ENCODE measurements at places on chromosomes 4 and X. TPM values are rescaled to one million over a fixed set of nuclear protein-coding genes. Genes with fewer than 3 reads are reported as not detected.

NPY2R gene
- total RNA-seq: 0.23 TPM

ARHGAP24 gene
- total RNA-seq: 3.1 TPM

VEGFD gene
- total RNA-seq: not detected

APLN gene
- total RNA-seq: 1.1 TPM

FAAH2 gene
- not detected for total RNA-seq

DNA sequence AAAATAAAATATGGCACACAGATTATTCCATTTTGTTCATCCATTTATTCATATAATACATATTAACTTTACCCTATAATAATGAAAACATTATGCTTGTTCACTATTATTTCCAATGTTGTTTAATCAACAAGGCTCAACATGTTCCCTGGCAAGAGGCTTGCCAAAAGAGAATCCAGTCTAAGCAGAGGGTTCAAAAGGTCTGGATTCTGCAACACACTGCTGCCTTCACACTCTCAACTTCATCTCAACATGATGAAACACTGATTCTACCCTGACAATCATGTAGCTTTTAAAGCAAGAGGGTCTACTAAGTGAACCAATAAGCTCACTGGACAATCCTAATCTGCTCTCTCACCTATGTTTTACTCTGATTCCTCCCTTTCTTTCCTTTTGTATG lies 101.1 kb downstream of the MID1 start:
- no peak for ATAC-seq

DNA sequence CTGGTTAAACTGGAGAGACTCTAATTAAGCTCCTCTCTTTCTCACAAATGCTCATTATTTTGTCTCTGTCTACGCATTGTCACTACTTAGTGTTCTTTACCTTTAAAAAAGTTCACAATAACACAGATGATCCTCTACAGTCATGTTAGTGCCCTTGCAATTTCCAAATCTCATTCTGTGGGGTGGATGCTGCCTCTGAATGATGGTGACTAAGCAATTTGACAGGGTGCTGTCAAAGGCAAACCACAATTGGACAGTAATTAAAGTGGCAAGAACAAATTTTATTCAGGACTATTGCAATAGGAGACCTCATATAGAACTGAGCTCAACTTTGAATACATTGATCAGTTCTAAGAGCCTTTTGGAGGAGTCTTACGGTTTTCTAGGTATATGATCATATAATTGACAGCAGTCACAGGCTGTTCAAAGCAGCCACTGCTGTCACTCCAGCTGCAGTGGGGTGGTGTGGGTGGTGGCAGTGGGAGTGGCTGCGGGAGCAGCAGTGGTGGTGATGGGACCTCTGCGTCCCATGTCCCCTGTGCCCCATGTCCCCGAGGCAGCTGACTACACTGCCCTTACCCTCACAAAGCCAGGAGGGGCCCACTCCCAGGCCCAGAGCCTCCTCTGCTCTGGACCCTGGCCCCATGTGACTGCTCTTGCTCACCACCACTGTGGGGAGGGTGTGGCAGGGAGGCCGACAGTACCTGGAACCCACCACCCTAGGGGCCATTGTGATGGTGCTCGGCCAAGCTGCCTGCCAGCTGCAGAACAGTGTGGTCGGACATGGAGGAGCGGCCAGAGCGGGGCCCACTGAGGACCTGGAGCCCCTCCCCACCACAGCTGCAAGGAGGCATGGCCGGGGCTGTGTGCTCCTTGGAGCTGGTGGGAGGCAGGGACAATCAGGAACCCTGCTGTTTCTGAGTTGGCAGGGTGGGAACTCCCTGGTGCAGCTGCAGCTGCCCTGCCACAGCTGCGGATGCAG lies 30.4 kb upstream of the PAGE1 start:
- no peak for ATAC-seq

GRCh38 chr4:56626963-56627362 lies 54.1 kb downstream of the HOPX start:
- no peak for ATAC-seq

DNA sequence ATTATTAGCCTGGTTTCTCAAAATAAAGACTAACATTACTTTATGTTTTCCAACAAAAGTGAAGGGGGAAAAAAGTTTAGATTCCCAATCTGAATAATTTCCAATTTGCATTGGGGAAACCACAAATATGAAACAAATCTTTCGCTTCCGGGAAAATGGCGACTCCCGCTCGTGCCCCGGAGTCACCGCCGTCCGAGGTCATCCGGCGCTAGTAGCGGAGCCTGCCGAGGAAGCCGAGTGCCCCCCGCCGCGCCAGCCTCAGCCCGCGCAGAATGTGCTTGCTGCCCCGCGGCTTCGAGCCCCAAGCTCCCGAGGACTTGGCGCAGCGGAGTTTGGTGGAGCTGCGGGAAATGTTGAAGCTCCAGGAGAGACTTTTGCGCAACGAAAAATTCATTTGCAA lies 75.0 kb upstream of the TMPRSS11A start:
- ATAC-seq: no peak

DNA sequence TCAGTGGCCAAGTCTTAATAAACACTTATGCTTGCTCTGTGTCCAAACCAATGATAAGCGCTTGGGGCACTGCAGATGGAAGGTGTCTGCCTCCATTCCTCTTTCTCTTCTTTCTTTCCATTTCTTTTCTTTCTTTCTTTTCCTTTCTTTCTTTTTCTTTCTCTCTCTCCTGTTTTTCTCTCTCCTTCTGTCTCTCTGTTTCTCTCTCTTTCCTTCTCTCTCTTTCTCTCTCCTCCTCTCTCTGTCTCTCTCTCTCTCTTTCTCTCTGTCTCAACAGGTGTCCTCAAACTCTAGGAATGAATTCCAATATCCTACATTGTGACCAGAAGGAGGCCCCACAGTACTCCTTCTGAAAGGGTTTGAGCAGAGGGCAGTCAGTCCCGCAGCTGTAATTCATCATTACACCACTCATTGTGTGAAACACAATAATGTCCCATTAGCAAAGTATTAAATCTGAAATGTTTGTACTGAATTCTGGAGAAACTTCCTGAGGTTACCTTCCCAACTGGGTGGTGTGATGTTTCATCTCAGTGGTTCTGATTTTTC lies 66.5 kb upstream of the PAGE1 start:
- no peak for ATAC-seq

DNA sequence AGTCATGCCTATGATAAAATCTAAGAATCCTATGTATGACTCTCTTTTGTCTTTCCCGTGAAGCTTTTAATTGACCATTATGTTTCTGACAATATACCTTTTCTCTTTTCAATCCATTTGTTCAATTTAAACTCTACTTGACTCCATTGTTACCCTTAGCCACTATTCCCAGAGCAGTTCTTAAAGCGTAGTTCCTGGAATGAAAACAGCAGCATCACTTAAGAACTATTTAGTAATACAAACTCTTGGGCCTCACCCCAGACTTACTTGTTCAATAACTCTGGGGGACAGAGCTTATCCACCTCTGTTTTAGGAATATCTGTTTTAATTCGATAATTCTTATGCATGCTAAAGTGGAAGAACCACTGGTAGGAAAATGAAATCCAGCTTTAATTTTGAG lies 358.4 kb downstream of the PRR32 start:
- ATAC-seq: no peak

DNA sequence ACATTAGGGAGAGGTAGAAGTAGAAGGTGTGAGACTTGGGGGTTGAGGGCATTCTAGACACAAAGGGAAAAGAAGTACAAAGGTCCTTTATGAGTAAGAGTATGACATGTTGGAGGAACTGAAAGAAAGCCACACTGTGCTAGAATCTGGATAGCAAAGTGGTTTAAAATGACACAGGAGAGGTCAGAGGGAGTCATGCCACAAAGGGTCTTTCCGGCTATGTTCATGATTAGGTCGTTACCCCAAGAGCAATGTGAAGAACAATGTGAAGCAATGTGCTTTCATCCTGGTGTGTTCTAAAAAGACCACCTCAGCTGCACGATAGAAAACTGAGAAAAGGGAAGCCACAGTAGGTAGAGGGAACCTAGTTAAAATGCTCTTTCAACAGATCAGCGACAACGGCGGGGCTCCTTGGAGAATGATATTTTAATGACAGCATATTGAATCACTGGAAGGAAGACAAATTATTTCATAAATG lies 29.2 kb downstream of the SMIM14 start:
- ATAC-seq: no peak

DNA sequence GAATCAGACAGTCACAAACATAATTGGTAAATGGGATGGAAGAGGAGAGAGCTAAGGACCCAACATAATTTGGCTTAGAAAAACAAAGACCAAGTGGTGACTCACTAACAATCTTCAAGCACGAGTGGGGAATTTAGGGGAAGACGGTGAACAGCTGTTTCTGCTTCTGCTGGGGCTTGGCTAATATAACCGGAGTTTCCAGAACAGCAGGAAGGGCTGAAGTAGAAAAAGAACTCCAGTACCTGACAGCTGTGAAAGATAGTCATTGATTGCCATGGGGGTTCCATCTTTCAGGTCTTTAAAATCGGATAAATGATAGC lies 290.9 kb upstream of the LDB2 start:
- no peak for ATAC-seq
